ENCODE measurements at places on chromosomes 1 and 21. TPM values are rescaled to one million over a fixed set of nuclear protein-coding genes. Genes with fewer than 3 reads are reported as not detected.

The GBP3 gene
- 9.8 TPM for total RNA-seq

The TMEM50B gene
- total RNA-seq, result 16.7 TPM

The TP73 gene
- total RNA-seq, result 0.95 TPM

The HSPA6 gene
- total RNA-seq, result 0.75 TPM

The CRABP2 gene
- total RNA-seq, result 0.89 TPM

The GPR61 gene
- not detected for total RNA-seq

The EDARADD gene
- total RNA-seq, result 15.7 TPM

The COPA gene
- total RNA-seq, result 130 TPM

The KLHDC9 gene
- total RNA-seq, result 0.53 TPM

The PLXNA2 gene
- total RNA-seq, result 0.34 TPM

The OR14K1 gene
- total RNA-seq, result not detected

The TTC4 gene
- 45.3 TPM for total RNA-seq

The MRAP gene
- total RNA-seq, result not detected

The CCDC17 gene
- total RNA-seq, result 1.7 TPM

The DCAF8 gene
- 96.7 TPM for total RNA-seq
